ENCODE measurements at places on chromosomes 5 and 9.

GRCh38 chr5:114237766-114238165 is 124.1 kb upstream of the KCNN2 start:
- DNase-seq, result no peak

DNA sequence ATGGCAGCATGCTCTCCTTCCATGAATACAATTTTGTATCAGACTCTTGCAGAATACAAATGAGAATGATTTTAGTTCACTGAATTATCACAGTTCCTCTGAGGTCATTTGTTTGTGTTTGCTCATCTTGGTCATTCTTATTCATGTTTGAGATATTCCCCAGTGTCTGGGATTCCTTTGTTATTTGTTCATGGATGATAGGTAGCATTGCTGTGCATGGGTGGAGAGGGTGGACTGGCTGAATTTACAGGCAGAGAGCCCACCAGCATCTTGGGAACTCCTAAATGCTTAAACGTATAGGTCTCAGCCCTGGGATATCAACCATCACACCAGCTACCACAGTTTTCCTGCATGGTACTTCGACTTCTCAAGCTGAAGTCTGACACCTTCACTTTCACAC is 459.8 kb downstream of the CCDC171 start:
- DNase-seq, result no peak

- no peak for DNase-seq
Observed at GRCh38 chr5:127335381-127335780, 44.8 kb downstream of the MEGF10 start.

DNA sequence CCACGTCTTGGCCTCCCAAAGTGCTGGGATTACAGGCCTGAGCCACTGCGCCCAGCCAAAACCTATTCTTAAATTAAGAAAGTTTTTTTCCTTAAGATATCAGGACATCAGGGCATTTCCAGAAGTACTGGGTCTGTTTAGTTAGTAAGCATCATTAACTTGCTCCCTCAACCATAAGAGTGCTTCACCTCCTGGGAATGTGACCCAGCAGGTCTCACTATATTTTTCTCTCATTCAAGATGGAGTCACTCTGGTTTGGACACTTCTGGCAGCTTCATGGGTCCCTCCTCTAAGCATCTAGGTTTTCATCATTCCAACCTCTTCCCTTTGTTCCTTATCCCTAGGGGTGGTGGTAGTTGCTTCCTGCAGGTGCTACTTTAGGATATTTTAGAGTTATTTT is 10.3 kb upstream of the BRD3OS start:
- no peak for DNase-seq

- DNase-seq, result no peak
Observed at GRCh38 chr5:89662499-89662898, 747.1 kb downstream of the CETN3 start.

DNA sequence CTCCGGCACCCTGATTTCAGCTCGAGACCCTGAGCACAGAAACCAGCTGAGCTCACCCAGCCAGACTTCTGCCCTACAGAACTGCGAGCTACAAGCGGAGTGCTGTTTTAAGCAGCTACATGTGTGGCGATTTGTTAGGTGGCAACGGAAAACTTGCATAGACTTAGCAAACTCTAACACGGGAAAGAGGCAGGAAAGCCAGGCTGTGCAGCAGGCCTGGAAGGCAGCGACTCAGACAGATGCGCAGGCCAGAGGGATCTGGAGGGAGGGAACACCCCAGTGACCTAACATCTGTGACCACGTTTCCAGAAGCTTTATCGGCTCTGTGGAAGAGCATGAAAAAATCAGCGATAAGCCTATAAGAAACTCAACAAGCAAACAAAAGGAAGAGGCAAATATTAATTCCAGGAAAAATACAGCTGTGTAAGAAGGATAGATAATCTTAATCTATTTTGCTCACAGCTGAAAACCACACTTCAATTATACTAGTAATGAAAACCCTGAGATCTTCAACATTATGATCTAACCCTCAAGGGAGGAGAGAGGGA is 11.0 kb downstream of the UBAC1 start:
- DNase-seq, result no peak

GRCh38 chr5:132087176-132087575 is 13.6 kb downstream of the CSF2 start:
- no peak for DNase-seq

DNA sequence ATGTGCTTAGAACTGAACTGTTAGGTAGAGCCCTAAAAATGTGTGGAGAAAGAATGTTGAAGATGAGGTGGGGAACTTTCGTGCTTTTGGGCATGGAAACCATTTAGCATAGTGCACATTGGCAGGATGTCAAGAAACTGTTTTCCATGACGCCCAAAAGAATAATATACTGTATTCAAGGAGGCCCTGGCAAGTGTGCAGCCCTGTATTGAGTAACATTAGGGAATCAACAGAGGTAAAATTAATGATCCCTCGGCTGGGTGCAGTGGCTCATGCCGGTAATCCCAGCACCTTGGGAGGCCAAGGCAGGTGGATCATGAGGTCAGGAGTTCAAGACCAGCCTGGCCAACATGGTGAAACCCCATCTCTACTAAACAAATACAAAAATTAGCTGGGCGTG is 20.9 kb upstream of the PLIN2 start:
- DNase-seq, result no peak

GRCh38 chr5:94276048-94276447 is 342.4 kb downstream of the KIAA0825 start:
- no peak for DNase-seq

DNA sequence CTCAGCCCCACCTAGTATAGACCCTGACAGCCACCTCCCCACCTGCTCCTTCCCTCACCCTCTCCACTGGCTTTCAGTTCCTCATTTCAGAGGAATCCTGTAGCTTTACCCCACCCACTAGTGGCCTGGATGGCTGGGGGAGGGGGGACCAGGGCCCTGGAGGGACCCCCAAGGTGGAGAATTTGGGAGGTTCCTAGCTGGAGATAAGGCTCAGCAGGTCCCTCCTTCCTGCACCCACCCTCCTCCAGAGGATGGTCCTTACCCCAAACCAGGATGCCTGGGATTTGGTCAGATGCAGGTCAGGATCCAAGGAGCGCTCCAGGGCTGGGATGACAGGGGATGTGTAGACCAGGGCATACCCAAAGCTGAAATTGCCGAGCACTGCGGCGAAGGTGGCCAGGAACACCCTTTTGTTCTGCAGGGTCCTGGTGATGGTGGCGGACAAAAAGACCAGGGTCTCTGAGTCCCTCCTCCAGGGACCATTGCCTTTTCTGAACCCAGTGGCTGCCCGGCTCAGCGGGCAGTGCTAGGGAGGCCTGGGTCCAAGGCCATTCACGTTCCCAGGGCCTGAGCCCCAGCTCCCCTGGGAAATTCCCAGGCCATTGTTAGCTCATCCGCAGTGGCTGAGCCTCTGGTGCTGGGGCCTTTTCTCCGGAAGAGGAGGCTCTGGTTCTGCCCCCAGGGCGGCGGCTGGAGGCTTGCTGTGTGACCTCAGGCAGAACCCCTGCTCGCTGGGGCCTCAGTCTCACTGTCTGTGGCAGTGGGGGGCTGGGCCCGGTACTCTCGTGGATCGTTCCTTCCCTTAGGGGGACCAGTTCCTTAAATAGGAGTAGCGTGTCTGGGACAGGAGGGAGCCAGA is 678 bp downstream of the SLC2A6 start:
- no peak for DNase-seq

- DNase-seq, result no peak
Observed at GRCh38 chr5:83645936-83646335, 74.7 kb downstream of the HAPLN1 start.

DNA sequence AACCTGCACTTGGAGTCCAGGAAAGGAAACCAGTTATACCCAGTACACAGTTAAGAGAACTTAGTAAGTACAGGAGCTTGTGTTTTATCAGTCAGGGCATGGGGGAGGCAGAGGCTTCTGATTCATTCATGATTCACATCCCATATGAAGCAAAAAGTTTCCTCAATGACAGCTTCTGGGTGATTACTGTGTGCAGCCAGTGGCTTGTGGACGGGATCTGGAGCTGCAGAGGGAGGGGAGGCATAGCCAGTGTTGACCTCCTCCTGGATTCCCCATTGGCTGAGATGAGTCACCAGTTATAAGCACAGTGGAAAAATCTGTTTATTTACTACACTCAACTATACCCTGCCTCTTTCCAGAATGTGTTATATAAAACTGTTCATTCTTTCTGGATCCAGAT is 17.7 kb downstream of the IL31RA start:
- DNase-seq, result no peak

- DNase-seq, result no peak
Observed at GRCh38 chr5:115124741-115125140, 45.0 kb downstream of the TRIM36 start.
